H4 (cell line): ENCODE measurements at places on chromosomes 4 and X. TPM values are rescaled to one million over a fixed set of nuclear protein-coding genes. Genes with fewer than 3 reads are reported as not detected.

DNA sequence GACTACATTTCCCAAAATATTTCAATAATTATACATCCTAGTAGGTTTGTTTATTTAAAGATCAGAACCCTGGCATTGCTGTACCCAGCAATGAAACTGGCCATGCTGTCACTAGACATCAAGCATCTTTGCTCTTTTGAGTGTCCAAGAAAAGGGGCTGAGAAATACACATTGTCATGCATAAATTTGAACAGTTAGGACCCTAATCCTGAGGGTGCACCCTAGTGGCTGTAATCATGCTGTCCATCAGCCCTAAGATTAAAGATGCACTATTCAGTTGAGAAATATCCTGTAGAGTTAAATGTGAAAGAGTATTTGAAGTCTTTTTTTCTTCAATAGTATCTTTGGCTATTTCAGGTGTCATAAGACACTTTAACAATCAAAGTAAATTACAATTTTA, 108.8 kb downstream of the NFKB1 start:
- no peak for DNase-seq

DNA sequence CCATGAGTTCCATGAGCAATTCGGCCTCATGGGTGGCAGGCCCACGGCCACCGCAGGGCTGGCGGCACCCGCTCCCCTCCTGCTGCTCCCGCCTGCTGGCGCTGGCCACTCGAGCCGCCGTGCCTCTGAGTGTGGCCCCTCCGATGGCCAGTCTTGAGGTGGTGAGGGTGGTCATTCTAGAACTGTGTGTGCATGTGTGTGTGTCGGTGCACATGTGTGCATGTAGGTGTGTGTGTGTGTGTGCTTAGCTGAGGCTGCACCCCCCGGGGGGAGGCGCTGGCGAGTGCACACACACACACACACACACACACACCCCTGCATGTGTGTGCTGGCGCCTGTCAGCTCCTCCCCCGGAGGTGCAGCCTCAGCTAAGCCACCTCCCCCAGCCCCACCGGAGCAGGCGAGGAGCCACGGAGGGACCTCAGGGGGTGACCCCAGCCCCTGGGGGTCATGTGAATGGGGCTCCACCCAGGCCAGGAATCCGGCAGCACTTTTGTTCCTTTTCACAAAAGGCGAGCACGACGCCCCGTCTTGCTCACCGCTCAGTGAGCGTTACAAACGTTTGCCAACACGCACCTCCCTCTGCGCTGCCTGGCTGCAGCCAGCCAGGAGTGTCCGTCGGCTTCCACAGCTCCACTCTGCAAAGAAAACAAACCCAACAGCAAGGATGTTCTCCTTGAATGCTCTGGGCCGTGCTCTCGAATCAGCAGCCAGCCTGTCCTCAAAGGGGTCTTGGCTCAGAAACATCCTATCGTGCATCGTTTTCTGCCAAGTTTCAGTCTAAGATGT, 29.9 kb downstream of the FGFRL1 start:
- no peak for DNase-seq

GRCh38 chr4:103032574-103032973, 13.1 kb upstream of the SLC9B1 start:
- peak; percentile 37 for DNase-seq

DNA sequence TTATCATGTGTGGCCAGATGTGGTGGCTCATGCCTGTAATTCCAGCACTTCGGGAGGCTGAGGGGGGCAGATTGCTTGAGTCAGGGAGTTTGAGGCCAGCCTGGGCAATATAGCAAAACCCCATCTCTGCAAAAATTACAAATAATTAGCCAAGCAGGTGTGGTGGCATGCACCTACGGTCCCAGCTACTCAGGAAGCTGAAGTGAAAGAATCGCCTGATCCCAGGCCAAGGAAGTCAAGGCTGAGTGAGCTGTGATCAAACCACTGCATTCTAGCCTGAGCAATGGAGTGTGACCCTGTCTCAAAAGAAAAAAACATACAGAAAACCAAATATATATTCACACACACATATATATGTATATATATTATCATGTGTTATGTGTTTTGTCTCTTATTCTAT, 15.0 kb downstream of the APELA start:
- no peak for DNase-seq

The GATA1 gene
- total RNA-seq, result not detected in 2 replicates

DNA sequence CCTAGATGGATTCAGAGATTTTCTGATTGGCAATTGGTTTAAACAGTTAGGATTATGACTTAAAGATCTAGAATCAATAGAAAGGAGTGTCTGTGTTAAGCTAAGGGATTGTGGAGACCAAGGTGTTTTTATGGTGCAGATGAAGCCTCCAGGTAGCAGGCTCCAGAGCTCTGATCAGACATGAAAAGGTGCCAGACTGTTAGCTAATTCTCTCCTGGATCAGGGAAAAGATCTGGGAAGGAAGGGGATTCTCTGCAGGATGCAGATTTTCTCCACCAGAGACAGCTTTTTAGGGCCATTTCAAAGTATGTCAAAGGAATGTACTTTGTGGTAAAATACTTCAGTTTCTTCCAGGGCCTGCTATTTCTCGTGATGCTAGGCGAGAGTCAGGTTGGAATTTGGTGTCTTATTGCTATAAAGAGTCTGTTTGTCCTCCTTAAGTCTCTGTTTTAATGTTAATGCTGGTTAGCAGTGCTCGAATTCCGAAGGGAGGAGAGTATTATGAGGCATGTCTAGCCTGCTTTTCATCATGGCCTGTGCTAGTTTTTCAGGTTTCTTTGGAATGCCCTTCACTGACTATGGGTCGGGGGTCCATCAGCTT, 12.0 kb upstream of the GPR78 start:
- no peak for DNase-seq

DNA sequence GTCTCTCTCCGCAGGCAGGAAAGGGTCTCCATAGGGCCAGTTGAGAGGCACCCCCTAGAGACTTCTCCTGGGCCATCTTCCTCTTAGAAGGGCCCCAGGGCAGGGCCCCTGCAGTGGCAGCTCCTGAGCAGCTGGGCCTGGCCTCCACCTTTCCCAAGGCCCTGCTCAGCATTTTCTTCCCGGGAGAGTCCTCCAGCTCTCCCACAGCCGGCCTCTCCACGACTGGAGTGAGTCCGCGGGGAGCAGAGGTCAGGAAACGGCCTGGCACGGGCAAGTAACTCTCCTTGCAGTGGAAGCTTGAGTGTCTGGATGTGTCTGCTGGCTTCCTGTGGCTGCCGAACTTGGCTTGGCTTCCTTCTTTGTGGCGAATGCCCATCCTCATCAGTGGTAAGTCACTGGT, 1.6 kb upstream of the LOC101059915 start:
- DNase-seq, result no peak
